CD14-positive monocyte (primary cell): ENCODE measurements at places on chromosomes 6 and 20.

- H3K27me3 ChIP-seq, result no peaks in the 10 kb centered on the region
- H3K4me1 ChIP-seq, result no peaks in the 10 kb centered on the region
- H3K36me3 ChIP-seq, result no peaks in the 10 kb centered on the region
- no peak for DNase-seq
- H3K27ac ChIP-seq, result no peak overlapping the region
- no peak overlapping the region for H3K4me3 ChIP-seq
These were observed 71.1 kb downstream of the BFSP1 start for GRCh38 chr20:17460119-17460518.

DNA sequence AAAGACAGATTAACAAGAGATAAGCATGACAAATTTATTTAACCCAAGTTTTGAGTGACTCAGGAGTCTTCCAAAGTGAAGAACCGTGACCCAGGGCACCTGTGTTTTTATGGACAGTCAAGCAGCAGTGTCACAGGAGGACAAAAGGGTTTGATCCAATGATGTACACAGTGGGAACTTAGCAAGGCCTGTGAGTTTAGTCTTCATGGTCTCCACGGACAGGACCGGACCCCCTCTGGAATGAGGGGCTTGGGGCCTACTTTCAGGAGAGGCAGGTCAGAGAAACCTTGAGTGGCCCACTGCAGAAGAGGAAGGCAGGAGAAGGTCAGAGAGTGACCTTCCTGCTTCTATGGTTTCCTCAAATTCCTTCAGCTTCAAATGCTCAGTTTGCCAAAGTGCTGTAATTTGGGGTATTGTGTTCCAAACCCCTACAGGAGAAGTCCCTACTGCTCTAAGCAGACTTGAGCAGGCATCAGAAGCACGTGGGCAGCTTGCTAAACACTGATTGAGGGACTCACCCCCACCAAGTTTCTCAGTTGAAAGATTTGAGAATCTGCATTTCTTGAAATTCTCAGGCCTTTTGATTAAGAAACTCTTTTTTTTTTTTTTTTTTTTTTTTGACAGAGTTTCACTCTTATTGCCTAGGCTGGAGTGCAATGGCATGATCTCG, 26.4 kb upstream of the ZMYND8 start:
- H3K4me1 ChIP-seq, result no peaks in the 10 kb centered on the region
- DNase-seq, result no peak
- no peak overlapping the region for H3K27ac ChIP-seq
- H3K36me3 ChIP-seq, result no peaks in the 10 kb centered on the region
- H3K27me3 ChIP-seq, result no peaks in the 10 kb centered on the region

- H3K4me1 ChIP-seq, result no peaks in the 10 kb centered on the region
- no peak overlapping the region for H3K27ac ChIP-seq
- no peak overlapping the region for H3K4me3 ChIP-seq
- peak; percentile 22 for DNase-seq
These were observed 33.9 kb downstream of the SLC17A4 start for GRCh38 chr6:25788305-25788922.

- H3K27ac ChIP-seq, result no peak overlapping the region
- DNase-seq, result no peak
- peaks cover 27% of the 10 kb centered on the region for H3K36me3 ChIP-seq
- H3K4me1 ChIP-seq, result peaks cover 12% of the 10 kb centered on the region
- no peaks in the 10 kb centered on the region for H3K27me3 ChIP-seq
These were observed 26.6 kb downstream of the ZC3H12D start for GRCh38 chr6:149458196-149458595.

DNA sequence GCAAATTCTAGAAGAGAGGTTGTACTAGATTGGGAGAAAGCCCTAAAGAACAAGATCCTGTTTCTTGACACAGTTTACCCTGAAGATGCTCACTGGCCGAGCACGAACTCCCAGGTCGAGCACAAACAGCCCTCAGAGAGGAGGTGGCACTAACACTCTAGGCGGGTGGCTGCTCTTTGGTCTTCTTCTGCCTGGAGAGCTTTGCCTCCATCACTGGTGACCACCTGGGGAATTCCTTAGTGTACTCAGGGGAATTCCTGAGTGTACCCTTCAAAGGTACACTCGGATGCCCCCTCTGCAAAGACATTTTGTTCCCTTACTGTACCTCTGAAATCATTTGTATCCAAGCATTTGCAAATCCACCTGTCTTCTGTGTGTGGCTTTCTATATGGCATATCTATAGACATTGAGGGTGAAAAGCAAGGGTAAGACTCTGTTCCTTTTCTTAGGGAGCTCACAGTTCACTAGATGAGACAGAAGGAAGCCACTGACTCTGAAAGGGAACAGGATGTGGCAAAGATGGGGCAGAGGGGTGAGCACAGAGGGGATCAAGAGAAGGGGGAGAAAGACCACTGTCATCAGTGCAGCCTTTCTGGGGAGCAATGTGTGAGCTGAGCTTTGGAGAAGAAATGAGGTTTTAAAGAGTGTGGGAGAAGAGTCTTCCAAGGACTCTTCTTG, 169.8 kb upstream of the PROKR2 start:
- no peak for DNase-seq
- H3K27ac ChIP-seq, result no peak overlapping the region
- H3K4me3 ChIP-seq, result no peak overlapping the region
- H3K36me3 ChIP-seq, result no peaks in the 10 kb centered on the region
- H3K27me3 ChIP-seq, result peaks cover 6% of the 10 kb centered on the region

DNA sequence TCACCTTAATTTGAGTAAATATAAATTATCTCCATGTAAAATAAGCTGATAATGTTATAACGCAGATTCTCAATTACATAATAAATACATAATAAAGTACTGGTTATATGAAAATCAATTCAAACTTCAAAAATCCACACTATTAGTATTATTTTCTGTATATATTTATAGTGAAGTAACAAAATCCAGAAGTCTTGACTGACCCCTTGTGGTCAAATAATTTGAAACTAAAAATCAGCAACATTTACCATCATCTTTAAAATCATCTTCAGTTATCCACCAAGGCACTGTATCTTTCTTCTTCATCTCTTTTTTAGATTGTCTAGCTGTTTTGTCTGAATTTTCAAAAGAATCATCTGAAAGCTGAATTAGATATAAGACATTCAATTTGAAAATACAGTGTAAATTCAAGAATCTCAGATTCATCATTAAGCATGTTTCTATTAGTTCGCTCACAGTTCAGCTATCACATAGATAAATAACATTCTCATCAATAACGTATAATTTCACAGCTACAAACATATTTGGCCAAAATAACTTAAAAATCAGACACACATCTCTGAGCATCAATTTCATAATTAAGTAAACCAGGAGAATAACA, 6.5 kb downstream of the CEP162 start:
- no peak overlapping the region for H3K27ac ChIP-seq
- DNase-seq, result peak; percentile 30
- no peaks in the 10 kb centered on the region for H3K27me3 ChIP-seq
- H3K4me1 ChIP-seq, result no peaks in the 10 kb centered on the region

DNA sequence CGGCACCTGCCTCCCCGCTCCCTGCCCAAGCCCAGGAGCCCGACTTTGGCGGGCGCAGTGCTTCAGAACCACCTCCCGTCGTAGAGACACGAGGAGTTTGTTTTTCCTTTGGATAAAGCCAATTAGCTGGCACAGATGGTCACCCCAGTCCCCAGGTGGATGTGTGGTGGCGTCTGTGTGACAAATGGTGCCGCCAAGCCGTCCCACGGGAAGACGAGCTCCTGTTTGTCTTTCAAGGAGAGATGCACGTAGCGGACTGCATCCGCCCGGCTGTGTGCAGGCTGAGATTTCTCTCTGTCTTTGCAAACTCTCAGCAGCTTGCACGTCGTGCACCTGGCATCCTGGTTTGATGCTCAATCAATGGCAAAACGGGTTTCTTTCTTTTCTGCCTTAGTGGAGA, 16.1 kb upstream of the MRGBP start:
- DNase-seq, result no peak
- H3K4me3 ChIP-seq, result no peak overlapping the region
- H3K4me1 ChIP-seq, result peaks cover 25% of the 10 kb centered on the region
- H3K27ac ChIP-seq, result no peak overlapping the region
- no peaks in the 10 kb centered on the region for H3K27me3 ChIP-seq

DNA sequence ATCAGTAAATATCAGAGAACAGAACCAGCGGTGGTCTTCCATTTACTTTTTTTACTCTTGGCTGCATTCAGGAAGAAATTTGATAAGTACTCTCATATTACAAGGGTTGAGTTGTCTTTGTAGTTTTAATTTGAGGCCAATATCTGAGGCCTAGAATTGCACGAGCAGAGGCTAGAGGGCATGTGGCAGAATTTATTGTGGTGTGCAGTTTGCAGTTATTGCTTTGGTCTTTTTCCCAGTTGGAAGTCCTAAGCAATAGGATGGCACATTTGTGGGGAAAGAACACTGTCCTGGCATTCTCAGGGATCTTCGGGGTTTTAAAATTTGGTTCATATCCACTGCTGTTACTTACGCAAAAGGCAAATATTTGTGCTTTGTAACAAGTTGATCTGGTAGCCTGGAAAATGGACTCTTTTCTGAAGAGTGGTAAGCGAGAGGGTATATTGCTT, 66.0 kb downstream of the CTNNBL1 start:
- H3K36me3 ChIP-seq, result peaks cover 92% of the 10 kb centered on the region
- H3K27ac ChIP-seq, result no peak overlapping the region
- H3K4me1 ChIP-seq, result no peaks in the 10 kb centered on the region
- H3K4me3 ChIP-seq, result no peak overlapping the region
- no peaks in the 10 kb centered on the region for H3K27me3 ChIP-seq
- DNase-seq, result no peak
